Renal cortex interstitium (tissue), 15 donors: ENCODE measurements at places on chromosomes 11 and 22. TPM values are rescaled to one million over a fixed set of nuclear protein-coding genes. Genes with fewer than 3 reads are reported as not detected.

- no peak for DNase-seq
Measured at GRCh38 chr11:45318516-45318915, 32.4 kb upstream of the SYT13 start.

- DNase-seq: no peak
Measured at GRCh38 chr11:20458905-20459632, 71.6 kb downstream of the PRMT3 start.

DNA sequence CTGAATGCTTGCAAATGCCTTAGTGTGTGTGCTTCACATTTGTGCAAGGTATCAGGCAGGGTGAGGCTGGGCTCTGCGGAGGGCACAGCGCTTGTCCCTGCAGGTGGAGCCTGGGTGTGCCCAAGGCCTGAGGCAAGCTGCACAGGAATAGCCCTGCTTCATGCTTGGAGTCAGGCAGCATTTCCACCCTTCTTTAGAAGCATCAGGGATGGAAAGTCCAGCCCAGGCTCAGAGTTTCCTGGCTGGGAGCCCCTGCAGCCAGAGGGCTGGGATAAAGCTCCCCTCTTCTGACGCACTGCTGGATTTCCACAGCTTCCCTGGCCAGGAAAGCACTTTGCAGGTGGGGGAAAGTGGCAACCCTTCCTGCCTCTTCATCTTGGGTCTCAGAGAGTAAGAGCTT, 63.4 kb downstream of the GALNT18 start:
- no peak for DNase-seq

DNA sequence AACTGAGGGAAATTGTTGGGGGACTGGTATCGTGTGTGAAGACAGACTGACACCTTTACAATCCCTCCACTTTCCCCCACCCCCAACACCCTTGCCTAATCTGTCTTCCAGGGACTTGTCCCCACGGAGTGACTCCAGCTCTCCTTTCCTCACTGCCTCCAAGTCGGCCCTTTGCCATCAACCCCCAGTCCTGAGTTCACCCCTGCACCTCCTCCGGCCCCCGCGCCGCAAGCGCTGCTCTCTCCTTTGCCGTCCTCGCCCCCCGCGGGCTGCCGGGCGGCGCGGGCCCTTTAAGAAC, 183 bp upstream of the ABCG4 start:
- DNase-seq: no peak

GRCh38 chr11:112844517-112844916, 116.7 kb upstream of the NCAM1 start:
- no peak for DNase-seq

GRCh38 chr11:19660076-19660475, 52.6 kb upstream of the NAV2 start:
- DNase-seq: no peak

DNA sequence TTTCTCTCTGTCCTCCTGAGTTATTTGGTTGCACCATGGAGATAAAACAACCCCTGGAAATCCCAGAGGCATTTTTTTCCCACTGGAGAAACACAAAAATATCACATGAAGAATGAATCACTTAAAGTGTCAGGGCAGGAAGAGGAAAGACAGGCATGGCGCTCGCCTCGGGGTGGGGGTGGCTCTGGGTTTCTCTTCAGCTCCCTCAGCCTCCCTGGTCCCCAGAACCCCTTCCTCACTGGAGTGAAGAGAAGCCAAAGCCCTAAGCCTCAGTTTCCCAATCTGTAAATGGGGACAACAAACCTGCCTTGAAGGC, 938 bp downstream of the SHISAL1 start:
- DNase-seq: no peak

DNA sequence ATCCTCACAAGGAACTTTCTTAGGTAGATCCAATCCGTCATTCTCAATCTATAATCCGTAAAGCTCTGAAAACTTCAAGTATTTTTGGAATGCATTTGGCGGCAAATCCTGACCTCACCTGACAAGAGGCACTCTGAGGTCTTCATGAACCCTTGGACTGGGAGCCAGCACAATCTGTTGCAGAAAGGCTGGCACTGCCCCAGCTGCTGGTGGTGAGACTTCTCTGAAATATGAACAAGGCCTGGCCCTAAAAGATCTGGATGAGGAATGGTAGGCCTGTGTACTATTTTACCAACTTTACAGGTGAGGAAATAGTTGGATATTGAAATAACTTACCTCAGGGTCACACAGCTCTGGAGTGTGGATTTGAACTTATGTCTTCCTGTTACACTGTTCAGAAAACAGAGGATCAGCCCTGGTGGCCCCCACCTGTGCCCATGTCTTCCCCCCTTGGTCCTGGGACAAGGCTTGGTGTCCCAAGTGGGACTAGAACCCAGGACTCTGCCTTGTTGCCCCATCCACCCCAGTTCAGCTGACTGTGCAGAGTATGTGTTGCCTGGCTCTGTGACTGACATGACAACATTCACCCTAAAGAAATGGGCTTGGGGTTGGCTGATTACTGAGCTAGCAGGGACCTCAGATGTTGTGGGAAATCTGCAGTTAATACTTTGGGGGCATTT, 471.4 kb downstream of the MN1 start:
- DNase-seq: no peak

MOV10L1 gene
- 0.78 TPM for polyA plus RNA-seq

SLC29A2 gene
- 22.0 TPM for polyA plus RNA-seq

SLC22A6 gene
- polyA plus RNA-seq: 27.0 TPM

RIMBP3B gene
- not detected for polyA plus RNA-seq

CCDC85B gene
- polyA plus RNA-seq: 17.4 TPM

SLN gene
- polyA plus RNA-seq: 0.30 TPM
